ENCODE measurements at places on chromosomes 4 and X.

DNA sequence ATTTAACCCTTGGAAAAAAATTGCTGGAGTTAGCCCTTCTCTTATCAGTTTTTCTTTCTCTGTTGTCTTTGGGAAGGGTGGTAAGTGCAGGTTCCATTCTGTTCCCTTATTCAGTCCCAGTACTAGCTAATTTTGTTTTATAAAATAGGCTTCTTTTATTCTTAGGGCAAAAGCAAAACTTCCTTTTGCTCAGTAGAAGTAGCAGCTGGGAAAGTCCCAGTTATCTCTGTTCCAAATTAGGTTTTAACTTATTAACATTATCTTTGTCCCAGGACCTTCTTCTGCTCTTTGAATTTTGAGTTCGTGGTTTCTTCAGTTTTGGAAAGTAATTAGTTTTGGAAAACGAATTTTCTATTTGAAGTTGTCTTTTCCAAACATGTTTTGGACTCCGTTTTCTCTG is 61.1 kb downstream of the BANK1 start:
- DNase-seq: no peak

DNA sequence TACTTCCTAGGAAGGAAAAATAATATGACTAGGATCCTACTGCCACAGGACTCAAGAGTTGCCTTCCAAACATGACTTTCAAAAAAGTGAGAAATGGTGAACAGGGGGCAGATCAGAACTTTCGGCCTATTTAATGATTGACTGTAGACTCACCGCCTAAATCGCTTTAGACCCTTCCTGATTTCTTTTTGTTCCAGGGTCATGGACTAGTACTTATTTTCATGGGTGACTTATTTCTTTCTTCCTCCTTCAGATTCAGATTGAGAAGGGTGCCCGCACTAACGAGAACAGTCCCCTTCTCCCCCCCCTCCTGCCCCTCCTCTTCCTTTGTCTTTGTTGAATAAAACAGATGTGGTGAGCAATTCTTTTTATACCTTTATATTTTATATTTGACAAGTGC is 48.0 kb upstream of the KLHL8 start:
- DNase-seq: no peak

DNA sequence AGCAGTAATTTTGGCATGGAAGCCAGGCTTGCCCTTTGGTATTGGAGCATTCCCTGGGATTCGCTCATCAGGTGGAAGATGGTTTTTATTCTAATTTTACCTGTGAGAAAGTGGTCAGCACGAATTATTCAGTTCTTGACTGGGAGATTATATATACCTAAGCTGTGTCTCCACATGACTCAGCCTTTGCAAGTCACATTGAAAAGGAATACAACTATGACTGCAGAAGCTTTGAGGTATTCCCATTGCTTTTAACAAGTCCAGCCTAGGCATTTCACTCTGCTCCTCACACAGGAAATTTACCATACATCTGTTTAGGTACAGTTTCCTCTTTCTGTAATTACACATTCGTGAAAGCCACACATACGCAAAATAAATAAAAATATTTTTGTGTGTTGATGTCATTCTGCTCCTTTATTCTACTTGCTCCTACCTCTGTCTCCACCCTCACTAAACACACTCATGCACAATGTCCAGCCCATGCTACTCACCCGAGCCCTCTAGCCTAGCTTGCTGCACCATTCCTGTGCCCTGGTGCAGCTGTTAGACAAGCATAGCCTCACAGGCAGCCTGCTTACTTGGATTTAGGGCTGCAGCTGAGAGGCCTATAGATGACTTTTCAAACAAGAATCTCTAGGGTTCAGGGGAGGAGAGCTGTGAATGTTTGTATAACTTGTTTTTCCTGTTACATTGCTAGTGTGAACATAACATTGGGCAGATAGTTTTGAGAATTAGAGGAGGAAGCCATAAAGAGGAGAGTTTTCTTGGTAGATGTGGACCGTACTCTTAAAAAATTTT is 504.4 kb upstream of the FAT1 start:
- DNase-seq: no peak

GRCh38 chr4:61220556-61220955 is 20.4 kb downstream of the ADGRL3 start:
- no peak for DNase-seq

- DNase-seq: no peak
Measured at GRCh38 chr4:98630737-98631454, 27.5 kb downstream of the TSPAN5 start.

- DNase-seq: peak; percentile 3
Measured at GRCh38 chr4:7398104-7398423, 36.7 kb downstream of the PSAPL1 start.

Data from fibroblast of pulmonary artery (primary cell).